ENCODE measurements at places on chromosomes 1 and 21. TPM values are rescaled to one million over a fixed set of nuclear protein-coding genes. Genes with fewer than 3 reads are reported as not detected.

- DNase-seq: no peak
These were observed 1.7 kb downstream of the FGR start for GRCh38 chr1:27633298-27633610.

DNA sequence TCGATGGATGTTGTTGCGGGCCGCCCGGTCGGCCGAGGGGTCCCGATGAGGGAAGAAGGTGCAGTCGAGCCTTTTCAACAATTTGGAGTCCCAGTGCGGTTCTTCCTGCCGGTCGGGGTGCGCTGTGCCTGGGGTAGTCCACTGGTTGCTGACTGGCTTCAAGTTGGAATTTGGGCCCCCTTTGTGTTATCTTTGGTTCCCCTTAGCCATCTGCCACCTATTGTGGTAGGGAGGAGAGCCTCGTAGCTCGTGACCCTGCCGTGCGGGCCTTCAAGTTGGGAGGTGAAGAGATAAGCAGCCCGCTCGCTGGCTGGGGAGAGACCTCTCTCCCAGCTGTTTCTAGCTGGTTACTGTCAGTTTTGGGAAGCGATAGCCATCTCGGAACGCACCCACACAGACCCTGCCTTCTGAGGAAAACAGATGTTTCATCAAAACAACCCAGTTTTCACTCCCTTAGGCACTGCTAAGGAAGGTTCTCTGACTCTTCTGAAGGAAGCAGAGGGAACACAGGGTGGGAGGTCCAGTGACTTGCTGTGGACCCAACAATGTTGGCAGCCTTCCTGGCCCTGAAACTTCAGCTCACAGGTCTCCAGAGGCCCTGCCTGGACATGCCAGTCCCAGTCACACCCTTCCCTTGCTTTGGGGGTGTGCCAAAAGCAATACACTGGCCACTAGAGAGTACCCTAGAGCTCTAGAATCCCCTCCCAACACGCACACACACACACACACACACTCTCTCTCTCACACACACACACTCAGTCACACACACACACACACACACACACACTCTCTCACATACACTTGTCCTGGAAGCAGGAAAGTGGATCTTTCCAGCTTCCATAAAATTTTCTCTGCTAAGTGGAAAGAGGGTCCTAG lies 1.0 kb downstream of the BTG2 start:
- peak; percentile 70 for DNase-seq

GRCh38 chr1:116847688-116848531 lies 61.8 kb upstream of the PTGFRN start:
- DNase-seq: peak; percentile 86

GRCh38 chr1:194705123-194705854 lies 1518.9 kb upstream of the B3GALT2 start:
- no peak for DNase-seq

DNA sequence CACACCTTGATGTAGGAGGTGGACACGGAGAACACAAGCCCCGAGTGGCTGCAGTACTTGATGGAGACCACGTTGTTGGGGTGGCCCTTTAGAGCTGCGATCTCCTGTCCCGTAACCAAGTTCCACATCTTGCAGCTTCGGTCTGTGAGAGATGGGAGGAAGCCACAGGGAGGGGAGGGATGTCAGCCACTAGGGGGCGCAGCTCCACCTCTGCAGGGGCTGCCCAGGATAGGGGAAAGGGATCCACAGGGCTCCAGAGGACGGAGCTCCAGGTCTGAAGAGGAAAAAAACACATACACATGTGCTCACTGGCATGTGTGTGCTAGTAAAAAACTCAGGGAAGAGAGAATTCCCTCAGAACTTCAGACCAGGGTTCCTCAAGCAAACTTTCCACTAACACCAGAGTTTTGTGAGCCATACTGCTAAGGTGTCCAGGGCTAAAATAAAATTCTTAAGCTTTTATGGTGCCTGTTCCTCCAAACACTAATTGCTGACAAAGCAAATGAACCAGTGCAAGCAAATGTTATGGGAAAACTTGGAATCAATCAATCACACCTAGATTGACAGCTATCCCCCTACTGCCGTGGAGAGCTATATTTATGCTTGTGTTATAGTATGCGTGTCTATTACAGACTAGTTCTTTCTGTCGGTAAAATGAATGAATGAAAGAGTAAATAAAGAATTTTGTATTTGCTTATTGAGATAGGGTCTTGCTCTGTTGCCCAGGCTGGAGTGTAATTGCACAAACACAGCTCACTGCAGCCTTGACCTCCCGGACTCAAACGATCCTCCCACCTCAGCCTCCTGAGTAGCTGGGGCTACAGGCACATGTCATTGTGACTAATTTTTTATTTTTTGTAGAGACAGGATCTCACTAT lies 43.7 kb downstream of the KIF21B start:
- peak; percentile 15 for DNase-seq

- no peak for DNase-seq
These were observed 229.6 kb upstream of the PLD5 start for GRCh38 chr1:242754125-242754524.

DNA sequence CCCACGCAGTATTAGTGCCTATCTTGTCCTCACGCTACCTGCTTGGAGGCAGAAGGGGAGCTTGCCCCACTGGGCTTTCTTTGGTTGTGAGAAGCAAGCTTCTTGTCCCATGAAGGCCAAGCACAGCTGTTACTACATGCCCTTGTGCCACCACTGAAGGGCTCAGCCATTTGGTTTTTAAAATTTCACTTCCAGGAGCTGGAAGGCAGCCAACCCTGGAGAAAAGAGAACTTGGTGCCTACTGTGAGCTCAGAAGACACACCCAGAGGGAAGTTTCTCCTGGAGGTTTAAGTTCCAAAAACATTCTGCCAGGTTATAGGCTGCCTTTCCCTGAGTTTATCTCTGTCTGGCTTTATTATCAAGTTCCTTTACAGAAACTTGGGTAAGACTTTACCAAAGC lies 187.4 kb downstream of the SLC35F3 start:
- DNase-seq: no peak

- no peak for DNase-seq
These were observed 109.8 kb downstream of the DUSP10 start for GRCh38 chr1:221632072-221632471.

Gene C1orf167
- not detected for total RNA-seq
